ENCODE measurements at places on chromosomes 16 and 17.

- no peak for DNase-seq
Measured at GRCh38 chr16:21169249-21169981, 10.9 kb downstream of the LDAF1 start.

- no peak for DNase-seq
Measured at GRCh38 chr16:85614338-85615013, 1.4 kb downstream of the GSE1 start.

DNA sequence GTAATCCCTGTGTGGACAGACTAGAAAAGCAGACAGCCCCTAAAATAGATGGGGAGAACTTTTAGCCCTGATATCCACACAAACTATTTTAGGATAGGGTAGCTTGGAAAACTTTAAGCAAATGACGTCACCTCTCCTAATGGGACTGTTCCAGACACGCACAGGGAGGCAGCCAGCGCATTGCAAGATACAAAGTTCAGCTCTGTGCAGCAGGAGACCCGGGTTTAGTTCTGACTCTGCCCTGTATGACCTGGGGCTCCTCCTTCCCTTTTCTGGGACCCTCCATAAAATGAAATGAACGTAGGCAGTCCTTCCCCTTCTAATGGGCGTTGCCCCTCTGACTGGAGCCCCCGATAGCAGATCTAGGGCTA, 6.3 kb downstream of the ZNF689 start:
- DNase-seq, result no peak

DNA sequence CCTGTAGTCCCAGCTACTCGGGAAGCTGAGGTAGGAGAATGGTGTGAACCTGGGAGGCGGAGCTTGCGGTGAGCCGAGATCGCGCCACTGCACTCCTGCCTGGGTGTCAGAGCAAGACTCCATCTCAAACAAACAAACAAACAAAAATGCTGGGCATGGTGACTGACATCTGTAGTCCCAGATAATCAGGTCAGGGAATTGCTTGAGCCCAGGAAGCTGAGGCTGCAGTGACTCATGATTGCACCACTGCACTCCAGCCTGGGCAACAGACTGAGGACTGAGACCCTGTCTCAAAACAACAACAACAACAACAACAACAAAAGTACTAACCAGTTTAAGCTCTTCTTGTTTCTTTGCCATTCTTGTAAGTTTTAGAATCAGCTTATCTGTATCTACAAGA, 383.0 kb upstream of the PMFBP1 start:
- no peak for DNase-seq

DNA sequence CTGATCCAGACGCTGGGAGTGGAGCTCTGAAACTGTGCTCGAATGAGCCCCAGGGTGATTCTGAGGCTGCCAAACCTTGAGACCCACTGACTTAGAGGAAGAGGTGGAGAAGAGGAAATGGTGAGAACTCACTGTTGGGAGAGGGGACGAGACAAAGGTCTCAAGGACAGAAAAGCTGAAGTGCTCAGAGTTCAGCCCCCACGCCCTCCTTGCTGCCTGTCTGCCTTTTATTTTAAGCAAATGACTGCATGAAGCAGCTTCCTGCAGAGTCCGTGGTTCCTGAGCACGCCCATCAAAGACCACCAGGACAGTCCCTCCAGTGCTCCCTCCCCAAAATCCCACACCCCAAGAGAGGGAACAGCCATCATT, 20.4 kb downstream of the COTL1 start:
- DNase-seq, result peak; percentile 19

DNA sequence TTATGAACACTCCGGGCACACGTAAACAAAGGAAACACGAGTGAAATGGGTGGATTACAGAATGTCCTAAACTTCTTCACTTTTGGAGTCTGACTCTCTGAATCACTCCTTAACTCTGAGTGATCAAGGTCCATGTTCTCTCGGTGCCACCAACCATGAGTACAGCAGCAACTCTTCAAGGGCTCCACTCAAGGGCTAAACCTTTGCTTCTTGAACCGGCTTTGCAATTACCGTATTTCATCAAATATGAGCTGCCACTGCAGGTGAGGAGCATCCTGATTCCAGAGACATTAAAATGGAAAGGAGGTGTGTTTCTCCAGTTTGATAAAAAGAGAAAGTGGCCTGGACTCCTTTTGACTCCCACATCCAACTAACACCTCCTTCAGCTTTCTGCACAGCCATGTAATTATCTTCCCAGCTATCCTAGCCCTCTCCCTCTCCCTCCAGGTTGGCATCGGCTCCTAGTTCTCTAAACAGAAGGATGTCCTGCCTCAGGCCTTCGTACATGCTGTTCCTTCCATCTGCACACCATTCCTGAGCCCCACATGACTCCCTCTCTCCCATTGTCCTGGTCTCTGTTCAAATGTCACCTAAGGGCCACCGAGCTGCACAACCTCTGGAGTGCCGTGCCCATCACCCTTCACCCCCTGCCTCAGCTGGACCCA, 61.4 kb downstream of the ZDHHC7 start:
- no peak for DNase-seq

DNA sequence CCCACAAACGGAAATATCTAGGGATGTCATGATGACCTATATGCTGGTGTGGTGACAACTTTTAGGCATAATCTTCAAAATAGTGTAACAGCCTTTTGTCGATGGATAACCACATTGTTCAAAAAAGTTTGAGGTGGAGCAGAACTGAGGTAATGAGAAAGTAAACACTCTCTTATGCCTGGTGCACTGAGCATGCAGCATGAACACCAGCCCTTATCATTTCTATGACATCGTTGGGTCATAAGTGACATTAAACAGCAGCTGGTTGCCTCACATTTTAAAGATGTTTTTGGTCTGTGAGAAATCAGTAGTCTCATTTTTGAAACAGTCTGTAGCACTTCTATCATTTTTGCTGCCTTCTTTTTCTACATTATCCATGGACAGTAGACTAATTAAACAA, 1.8 kb downstream of the KRT23 start:
- no peak for DNase-seq

DNA sequence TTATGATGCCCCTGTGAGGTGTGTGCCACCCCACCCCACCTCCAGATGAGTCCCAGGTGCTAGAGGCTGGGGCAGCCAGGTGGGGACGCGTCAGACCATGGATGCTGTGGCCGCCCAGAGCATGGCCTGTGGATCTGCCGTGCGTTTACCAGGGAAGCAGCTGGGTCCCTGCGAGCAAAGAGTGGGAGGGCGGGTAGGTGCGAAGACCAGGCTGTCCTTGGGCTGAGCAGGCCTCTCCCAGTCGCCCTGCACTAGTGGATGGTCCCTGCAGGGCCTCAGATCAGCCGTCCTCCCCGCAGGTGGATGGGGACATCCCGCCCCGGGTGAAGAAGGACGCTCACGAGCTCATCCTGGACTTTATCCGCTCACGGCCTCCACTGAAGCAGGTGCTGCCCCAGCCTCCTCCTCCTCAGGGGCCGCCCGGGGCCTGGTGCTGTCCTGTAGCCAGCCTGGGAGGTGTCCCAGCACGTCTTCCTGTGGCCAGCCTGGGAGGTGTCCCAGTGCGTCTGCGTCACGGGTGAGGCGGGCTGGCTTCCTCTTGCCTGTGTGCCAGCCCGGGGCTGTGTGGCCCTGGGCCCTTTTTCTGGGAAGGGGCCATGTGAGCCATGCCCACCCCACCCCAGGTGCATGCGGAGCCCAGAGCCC, 18.0 kb upstream of the TCF25 start:
- no peak for DNase-seq

GRCh38 chr17:2275722-2276121, 27.9 kb downstream of the SMG6 start:
- DNase-seq, result no peak

DNA sequence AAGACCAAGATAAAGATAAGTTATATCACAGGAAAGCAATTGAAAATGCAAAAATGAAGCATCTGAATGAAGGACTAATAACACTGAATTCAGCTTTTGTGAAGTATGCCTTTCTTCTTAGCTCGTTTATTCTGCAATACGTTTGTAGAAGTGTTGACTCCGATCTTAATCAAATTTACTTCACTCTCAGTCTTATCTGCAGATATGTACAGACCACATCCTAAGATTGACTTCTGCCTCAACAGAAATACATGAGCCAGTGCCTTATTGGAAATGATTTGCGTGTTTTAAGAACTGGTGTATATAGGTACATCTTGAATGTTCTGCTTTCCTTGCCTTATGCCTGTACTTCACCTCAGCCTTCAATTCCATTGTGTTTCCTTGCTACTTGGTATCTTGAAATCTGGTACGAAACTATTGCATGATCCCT, 1.3 kb downstream of the ATF7IP2 start:
- no peak for DNase-seq

- no peak for DNase-seq
Measured at GRCh38 chr17:56966338-56966737, 5.5 kb upstream of the COIL start.

DNA sequence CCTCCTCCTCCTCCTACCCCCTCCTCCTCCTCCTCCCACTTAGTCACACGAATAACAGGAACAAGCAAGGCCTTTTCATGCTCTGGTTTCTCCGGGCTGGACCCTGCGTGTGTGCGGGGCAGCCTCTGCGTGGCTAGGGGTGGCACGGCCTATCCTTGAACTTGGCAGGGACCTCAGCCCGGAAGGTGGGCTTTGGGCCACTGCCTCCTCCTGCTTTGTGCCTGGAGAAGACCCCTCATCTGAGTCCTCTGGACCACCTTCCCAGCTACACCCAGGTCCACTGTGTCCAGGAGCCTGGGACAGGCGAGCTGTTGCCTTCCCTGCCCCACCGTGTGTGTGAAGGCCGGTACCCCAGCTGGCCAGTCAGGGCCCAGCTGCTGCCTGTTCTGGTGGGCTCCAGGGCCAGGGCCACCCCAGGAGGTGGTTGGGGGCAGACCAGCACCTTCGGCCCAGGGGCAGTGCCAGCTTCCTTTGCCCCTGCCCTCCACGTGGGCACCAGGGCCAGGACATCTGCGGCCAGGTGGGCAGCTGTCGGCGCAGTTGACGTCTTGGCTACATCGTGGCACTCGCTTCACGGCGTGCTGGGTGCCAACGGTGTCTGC, 35.4 kb downstream of the GINS2 start:
- DNase-seq, result no peak

DNA sequence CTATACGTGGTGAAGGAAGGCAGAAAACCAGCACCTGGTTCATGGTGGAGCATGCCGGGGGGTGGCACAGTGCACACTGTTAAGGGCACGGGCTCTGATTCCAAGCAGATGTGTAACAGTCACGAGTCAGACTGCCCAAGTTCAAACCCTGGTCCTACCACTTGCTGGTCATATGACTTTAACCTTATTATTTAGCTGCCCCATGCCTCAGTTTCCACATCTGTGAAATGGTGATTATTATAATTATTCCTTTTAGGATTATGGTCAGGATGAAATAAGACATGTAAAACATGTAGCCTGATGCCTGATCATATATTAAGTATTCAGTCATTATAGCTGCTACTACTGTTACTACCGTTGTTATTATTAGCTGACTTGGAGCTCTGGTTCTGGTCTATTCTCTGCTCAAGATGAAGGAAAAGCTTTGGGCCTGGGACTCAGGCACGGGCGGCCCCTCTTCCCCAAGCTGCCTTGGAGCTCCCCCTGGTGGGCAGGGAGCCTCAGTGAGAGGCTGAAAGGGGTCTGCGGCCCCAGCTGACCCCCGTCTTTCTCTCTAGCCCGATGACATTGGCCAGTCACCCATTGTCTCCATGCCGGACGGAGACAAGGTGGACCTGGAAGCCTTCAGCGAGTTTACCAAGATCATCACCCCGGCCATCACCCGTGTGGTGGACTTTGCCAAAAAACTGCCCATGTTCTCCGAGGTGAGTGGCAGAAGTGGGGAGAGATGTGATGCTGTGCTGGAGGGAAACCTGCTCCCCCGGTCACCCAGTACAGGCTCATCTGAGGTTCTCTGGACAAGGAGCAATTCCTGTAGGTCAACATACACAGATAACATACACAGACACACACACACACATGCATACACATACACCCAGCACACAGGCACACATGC, 14.0 kb downstream of the NR1D1 start:
- no peak for DNase-seq

GRCh38 chr16:22627043-22627442, 116.4 kb downstream of the NPIPB5 start:
- DNase-seq, result no peak

DNA sequence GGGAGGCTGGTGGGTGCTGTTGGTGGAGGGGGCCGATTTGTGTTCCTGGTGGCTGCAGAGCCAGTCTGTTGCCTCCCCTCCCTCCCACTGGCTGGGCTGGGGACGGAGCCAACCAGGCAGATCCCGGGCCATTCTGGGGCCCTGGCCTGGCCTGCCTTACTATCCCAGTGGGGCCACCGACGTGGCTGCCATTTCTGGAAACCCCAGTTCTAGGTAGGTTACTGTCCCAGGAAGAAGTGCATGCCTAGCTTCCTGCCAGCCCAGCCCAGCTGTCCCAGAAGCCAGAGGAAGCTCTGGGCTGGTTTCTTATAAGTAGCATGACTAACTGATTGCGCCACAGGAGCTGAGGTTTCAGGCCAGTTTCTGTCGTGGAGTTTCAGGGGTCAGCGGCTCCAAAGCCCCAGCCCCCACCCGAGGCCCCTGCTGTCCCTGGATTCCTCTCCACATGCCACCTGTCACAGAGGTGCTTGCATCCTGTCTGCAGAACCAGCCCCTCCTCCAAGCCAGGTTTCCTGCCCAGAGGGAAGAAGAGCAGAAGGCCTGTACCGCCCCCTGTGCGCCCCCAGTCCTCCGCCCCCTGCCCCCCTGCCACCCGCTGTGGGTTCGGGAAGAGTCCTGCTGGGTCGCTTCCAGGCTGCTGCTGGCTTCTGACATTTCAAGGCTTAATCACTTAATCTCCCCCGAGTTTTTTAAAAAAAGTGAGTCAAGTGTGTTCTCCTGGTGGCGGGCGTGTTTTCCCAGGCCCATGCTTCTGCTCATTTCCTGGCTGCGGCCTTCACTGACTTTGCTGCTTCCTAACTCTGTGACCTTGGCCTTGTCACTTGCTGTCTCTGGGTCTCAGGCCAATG, 13.2 kb downstream of the IL4R start:
- peak; percentile 22 for DNase-seq

- no peak for DNase-seq
Measured at GRCh38 chr16:10919003-10919351, 23.3 kb downstream of the DEXI start.

DNA sequence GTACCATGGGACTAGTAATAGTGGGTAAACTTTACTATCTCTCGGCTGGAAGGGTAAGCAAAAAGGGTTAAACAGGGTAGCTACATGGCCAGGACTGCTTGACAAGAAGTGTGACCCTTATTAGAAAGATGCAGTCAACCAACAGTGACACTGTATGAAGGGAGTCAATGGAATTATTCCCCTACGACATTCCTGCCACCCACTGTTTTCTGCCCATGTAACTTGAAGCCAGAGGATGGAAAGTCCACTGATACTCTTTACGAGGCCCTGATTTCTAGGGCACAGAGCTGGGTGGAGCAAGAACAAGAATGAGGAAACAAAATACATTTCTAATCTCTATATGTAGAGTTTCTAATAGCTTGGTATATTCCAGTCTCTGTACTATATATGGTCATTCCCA, 1102.5 kb downstream of the CDH11 start:
- no peak for DNase-seq

GRCh38 chr16:54446639-54447038, 160.1 kb upstream of the IRX3 start:
- no peak for DNase-seq

GRCh38 chr16:17915791-17916190, 420.7 kb downstream of the NPIPA8 start:
- no peak for DNase-seq

GRCh38 chr17:37050920-37051319, 102.2 kb downstream of the AATF start:
- DNase-seq, result no peak
